Glomerular endothelial cell (primary cell): ENCODE measurements at places on chromosomes 7 and 10. TPM values are rescaled to one million over a fixed set of nuclear protein-coding genes. Genes with fewer than 3 reads are reported as not detected.

Gene STEAP1B
- 10.5 and 16.4 TPM in 2 replicates for total RNA-seq

Gene CYP3A4
- not detected in 2 replicates for total RNA-seq

Gene TUBB8
- not detected in 2 replicates for total RNA-seq

Gene SLC26A3
- total RNA-seq, result not detected in 2 replicates

Gene CHN2
- total RNA-seq, result 6.9 and 7.0 TPM in 2 replicates

Gene STRA8
- not detected in 2 replicates for total RNA-seq

Gene GCK
- 0.41 TPM in 1 of 2 replicates, not detected in the other for total RNA-seq

Gene SFTPD
- not detected in 2 replicates for total RNA-seq

Gene COBL
- total RNA-seq, result not detected in 2 replicates

Gene CLEC2L
- not detected in 2 replicates for total RNA-seq
